ENCODE measurements at places on chromosomes 12 and 14. TPM values are rescaled to one million over a fixed set of nuclear protein-coding genes. Genes with fewer than 3 reads are reported as not detected.

GRCh38 chr14:59246566-59246965 lies 58.1 kb downstream of the DAAM1 start:
- no peak for DNase-seq
- H3K4me1 ChIP-seq, result peaks cover 2% of the 10 kb centered on the region
- no peak overlapping the region for H3K4me3 ChIP-seq

GRCh38 chr12:4564818-4565217 lies 2.8 kb downstream of the DYRK4 start:
- no peaks in the 10 kb centered on the region for H3K27me3 ChIP-seq
- H3K4me1 ChIP-seq, result peaks cover 28% of the 10 kb centered on the region
- H3K4me3 ChIP-seq, result no peak overlapping the region
- no peak overlapping the region for H3K27ac ChIP-seq
- peaks cover 15% of the 10 kb centered on the region for H3K36me3 ChIP-seq
- DNase-seq, result no peak

GRCh38 chr14:74645756-74646470 lies 33.9 kb upstream of the LTBP2 start:
- no peaks in the 10 kb centered on the region for H3K27me3 ChIP-seq
- H3K36me3 ChIP-seq, result no peaks in the 10 kb centered on the region
- DNase-seq, result no peak
- no peak overlapping the region for H3K27ac ChIP-seq

- peak overlapping the region; percentile 10 for H3K4me3 ChIP-seq
- H3K27me3 ChIP-seq, result no peaks in the 10 kb centered on the region
- H3K36me3 ChIP-seq, result peaks cover 53% of the 10 kb centered on the region
- peaks cover 67% of the 10 kb centered on the region for H3K4me1 ChIP-seq
- peak overlapping the region; percentile 72 for H3K27ac ChIP-seq
Observed at GRCh38 chr14:61406675-61407074, 85.3 kb downstream of the PRKCH start.

Gene RNF212B
- total RNA-seq, result not detected

Gene PAX9
- not detected for total RNA-seq

GRCh38 chr14:26839481-26839880 lies 241.6 kb upstream of the NOVA1 start:
- no peak overlapping the region for H3K4me3 ChIP-seq

DNA sequence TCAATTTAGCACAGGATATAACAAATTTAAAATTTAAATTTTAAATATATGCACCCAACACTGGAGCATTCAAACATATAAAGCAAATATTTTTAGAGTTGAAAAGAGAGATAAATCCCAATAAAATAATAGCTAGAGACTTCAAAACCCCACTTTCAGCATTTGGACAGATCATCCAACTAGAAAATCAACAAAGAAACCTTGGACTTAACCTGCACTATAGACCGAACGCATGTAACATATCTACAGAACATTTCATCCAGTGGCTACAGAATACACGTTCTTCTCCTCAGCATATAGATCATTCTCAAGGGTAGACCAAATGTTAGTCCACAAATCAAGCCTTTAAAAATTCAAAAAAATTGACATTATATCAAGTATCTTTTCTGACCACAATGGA lies 64.0 kb downstream of the SPTSSA start:
- no peaks in the 10 kb centered on the region for H3K36me3 ChIP-seq
- no peak overlapping the region for H3K27ac ChIP-seq
- no peak for DNase-seq
- peaks cover 9% of the 10 kb centered on the region for H3K27me3 ChIP-seq

Gene TRHDE
- total RNA-seq, result not detected

DNA sequence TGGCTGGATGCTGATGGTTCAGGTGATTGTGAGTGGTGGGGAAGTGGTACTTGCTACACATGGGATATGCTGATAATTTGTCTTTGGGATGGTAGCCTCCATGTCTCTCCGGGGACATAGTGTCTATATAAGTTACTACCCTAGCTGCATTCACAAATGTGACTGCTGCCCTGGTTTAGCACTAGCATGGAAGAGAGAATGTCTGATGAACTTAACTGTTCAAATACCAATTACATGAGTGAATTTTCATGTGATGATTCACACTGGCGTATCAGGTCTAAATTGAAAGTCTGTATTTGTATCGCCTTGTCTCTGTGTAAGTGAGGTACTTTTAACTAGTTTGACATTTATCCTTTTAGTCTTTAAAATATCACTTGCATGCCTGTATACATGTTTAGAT lies 34.4 kb downstream of the ATF7IP start:
- peak overlapping the region; percentile 47 for H3K4me3 ChIP-seq
- H3K27ac ChIP-seq, result peak overlapping the region; percentile 81
- peaks cover 85% of the 10 kb centered on the region for H3K4me1 ChIP-seq
- DNase-seq, result no peak
- no peaks in the 10 kb centered on the region for H3K27me3 ChIP-seq

Gene RTN1
- total RNA-seq, result not detected

- H3K36me3 ChIP-seq, result peaks cover 10% of the 10 kb centered on the region
- H3K4me3 ChIP-seq, result no peak overlapping the region
- no peak for DNase-seq
- H3K27ac ChIP-seq, result no peak overlapping the region
Observed at GRCh38 chr12:96183734-96184370, 10.3 kb upstream of the ELK3 start.

- H3K27me3 ChIP-seq, result no peaks in the 10 kb centered on the region
- no peaks in the 10 kb centered on the region for H3K36me3 ChIP-seq
- no peak overlapping the region for H3K4me3 ChIP-seq
- DNase-seq, result no peak
- H3K4me1 ChIP-seq, result no peaks in the 10 kb centered on the region
Observed at GRCh38 chr12:97767347-97767746, 304.7 kb downstream of the RMST start.

- no peak for DNase-seq
- peaks cover 24% of the 10 kb centered on the region for H3K27me3 ChIP-seq
- H3K4me1 ChIP-seq, result no peaks in the 10 kb centered on the region
- no peak overlapping the region for H3K4me3 ChIP-seq
Observed at GRCh38 chr12:7058163-7058845, 2.2 kb upstream of the C1S start.

Gene MYH6
- total RNA-seq, result 0.08 TPM

DNA sequence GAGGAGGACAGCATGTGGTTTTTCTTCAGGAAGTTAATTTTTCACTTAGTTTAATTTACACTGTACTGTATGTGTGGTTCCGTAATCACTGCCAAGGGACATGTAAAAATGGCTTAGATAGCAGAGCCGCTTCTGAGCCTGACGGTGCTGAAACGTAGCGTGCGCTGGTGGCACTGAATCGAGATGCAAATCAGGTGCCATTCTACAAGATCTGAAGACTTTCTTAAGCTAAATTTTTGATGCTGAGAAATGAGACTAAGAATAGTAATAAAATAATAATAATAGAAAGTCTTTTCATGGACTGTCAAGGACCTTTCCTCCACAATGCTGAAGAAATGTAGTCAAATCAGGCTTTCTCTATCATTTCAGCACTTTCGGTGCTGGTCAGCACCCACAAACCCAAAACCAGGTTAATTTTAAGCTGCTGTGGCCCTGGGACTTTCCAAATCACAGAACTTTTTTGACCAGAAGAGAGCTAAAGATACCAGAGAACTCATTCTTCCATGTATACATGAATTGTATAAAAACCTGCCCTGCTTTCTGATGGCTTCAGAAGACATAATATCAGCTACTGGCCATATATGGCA lies 183.3 kb upstream of the LMO3 start:
- H3K4me1 ChIP-seq, result no peaks in the 10 kb centered on the region
- no peak overlapping the region for H3K27ac ChIP-seq
- no peak for DNase-seq
- no peaks in the 10 kb centered on the region for H3K27me3 ChIP-seq

DNA sequence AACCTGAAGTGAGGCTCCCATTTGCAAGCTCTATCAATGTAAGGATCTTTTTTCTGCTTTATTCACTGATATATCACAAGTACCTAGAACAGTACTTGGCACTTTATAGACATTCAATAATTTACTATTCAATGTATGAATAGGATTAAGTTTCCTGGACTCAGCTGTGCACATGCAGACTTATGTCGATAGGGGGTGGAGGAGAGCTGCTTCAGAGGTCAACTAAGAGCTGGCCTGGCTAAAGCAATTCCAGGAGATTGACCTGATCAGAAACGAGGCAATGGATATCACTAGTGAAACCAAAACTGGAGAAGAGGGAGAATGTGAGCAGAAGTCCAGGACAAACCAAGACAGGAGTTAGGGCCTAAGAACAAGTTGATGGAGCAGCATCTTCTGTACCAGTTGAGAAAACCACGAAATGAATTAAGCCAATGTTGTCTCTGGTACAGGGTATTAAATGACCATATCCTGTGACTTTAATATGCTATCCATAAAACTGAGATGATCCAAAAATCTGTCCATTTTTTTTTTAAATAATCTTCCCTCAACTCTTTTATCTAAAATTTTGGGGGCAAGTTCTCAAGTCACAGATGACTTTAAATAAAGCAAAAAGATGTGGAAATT lies 169.2 kb downstream of the PIK3C2G start:
- H3K4me3 ChIP-seq, result no peak overlapping the region
- no peaks in the 10 kb centered on the region for H3K36me3 ChIP-seq
- H3K4me1 ChIP-seq, result no peaks in the 10 kb centered on the region
- H3K27ac ChIP-seq, result no peak overlapping the region
- no peak for DNase-seq
